COLO829 (cell line): ENCODE measurements at places on chromosomes 4 and X.

GRCh38 chr4:5118994-5119835 lies 67.9 kb downstream of the STK32B start:
- DNase-seq, result no peak

GRCh38 chrX:38500866-38501265 lies 60.5 kb upstream of the TSPAN7 start:
- no peak for DNase-seq

DNA sequence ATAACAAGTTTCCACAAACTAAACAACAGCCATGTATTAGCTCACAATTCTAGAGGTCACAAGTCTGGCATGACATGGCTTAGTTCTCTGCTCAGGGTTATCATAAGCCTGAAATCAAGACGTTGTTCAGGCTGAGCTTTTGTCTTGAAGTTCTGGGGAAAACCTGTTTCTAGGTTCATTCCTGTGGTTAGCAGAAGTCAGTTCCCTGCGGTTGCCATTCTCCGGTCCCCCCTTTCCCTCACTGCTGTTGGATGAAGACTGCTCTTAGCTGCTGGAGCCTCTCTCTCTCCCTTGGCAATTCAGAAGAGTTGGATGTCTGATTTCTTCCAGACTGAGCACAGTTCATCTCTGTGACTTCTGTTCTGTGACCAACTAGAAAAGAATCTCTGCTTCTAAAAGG lies 962.6 kb downstream of the PCDH7 start:
- DNase-seq, result no peak

DNA sequence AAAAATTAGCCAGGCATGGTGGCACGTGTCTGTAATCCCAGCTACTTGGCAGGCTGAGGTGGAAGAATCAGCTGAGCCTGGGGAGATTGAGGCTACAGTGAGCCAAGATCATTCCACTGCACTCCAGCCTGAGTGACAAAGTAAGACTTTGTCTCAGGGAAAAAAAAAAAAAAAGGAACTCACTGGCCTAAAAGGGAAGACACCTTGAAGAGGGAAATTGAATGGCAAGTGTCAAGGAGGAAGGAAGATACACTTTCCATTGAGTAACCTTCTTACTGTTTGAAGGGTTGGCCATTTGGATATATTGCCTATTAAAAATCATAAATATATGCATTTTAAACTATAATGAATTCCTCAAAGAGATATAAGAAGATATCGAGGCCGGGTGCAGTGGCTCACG lies 147.5 kb upstream of the FAM241A start:
- no peak for DNase-seq

DNA sequence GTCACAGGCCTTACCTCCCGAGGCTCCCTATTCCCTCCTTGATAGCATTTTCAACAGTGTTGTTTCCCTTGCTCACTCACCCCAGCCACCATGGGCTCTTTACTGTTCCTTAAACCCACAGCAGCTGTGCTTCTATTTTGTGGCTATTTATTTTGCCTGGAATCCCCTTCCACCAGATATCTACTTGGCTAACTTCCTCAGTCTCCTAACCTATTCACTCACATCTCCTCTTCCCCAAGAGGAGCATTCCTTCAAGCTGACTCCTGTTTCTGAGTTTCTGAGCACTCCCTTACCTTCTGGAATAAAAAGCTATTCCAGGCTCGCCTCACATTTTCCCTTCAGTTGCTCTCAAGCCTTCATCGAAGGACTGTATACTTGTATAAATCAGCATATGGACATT lies 50.5 kb downstream of the CXCL1 start:
- no peak for DNase-seq

DNA sequence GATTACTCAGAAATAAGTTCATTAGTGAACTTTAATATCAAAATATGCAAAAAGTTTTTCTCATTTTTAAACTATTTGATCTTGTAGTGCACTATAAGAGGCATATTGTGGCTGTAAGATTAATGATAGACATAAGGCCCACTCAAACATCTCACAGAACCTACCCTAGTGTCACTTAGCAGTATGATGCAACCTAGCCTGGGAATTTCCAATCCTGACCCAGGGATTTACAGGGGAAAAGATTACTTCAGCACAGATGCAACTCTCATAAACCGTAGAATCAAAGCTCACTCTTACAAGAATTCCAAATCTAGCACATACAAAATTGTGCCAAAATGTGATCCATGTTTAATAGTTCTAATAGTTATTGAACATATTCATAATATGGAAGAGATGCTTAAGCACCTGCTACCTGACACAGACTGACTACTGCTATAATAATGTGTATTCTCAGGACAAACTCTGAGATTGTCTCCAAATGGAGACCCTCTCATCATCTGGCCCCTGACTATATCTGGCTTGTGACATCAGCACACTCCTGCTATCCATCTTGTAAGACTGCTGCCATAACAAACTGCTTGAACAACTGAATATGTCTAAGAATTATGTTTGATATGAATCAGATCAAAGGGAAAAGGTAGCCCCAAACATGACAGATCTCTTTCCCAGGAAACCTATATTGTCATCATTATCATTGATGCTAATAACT lies 271.9 kb downstream of the PABPC4L start:
- no peak for DNase-seq

DNA sequence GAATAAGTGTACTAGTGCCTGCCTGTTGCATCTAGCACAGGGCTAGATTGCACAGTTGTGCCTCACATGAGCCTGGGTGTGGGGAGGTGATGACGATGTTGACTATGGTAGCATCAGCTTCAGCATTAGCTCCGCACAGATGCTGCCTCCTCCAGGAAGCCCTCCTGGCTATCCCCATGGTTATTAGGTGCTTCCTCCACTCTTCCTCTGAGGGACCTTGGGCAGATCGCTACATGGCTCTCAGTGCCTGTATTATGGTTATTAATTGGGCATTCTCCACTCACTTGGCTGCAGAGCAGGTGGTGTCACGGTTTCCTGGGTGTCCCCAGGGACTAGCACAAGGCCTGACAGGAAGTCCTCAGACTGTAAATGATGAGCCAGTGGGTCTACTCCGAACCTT lies 325.6 kb downstream of the ARHGAP10 start:
- no peak for DNase-seq

GRCh38 chr4:25818371-25818871 lies 44.4 kb downstream of the SEL1L3 start:
- no peak for DNase-seq

DNA sequence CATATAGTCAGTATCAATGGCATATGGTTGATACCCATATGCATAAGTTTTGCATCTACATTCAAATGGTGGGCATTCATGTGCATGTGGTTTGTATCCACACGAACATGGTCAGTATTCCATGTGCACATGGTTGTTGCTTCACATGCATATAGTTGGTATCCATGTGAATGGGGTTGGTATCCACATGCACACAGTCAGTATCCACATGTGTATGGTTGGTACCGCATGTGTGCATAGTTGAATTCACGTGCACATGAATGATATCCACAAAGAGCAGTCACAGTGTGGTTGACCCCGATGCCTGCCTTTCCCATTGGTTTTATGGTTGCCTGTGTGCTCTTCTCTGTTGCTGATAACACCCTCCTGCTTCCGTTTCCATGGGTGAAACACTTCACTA lies 427.9 kb downstream of the STIM2 start:
- no peak for DNase-seq

GRCh38 chr4:6308899-6309643 lies 39.4 kb downstream of the WFS1 start:
- no peak for DNase-seq

- DNase-seq, result no peak
Measured at GRCh38 chrX:107704181-107704580, 71.4 kb downstream of the TSC22D3 start.

DNA sequence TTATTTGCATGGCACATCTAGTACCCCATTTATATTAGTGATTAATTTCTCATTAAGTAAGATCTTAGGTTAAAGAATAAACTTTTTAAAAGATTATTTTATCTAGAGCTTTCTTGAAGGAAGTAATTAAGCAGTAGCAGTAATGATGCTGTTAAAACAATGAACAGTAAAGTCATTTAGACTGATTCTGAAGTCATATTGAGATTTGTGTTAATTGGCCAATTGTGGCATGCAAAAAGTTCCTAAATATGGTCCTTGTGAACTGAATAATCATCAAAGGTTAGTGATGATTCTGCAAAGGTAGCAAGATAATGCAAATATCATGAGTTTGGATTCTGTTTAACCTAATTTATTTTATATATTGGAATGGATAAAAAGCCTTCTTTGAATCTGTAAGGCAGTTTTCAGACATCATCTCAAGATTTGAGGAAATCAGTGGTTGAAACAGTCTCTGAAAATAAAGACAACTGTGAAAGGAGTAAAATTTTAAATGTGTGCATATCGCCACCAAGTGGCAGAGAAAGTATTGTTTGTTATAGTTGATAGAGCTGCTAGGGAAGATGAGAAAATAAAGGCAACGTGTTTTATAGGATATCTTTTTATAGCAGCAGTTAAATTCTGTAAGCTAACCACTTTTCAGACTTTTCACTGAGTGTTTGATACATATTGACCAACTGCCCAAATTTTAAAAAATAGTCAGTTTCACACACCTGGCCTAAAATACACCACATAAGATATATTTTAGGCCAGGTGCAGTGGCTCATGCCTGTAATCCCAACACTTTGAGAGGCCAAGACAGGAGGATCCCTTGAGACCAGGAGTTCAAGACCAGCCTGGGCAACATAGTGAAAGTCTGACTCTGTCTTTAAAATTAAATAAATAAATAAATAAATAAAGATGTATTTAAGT lies 79.6 kb downstream of the CCKAR start:
- peak; percentile 35 for DNase-seq

DNA sequence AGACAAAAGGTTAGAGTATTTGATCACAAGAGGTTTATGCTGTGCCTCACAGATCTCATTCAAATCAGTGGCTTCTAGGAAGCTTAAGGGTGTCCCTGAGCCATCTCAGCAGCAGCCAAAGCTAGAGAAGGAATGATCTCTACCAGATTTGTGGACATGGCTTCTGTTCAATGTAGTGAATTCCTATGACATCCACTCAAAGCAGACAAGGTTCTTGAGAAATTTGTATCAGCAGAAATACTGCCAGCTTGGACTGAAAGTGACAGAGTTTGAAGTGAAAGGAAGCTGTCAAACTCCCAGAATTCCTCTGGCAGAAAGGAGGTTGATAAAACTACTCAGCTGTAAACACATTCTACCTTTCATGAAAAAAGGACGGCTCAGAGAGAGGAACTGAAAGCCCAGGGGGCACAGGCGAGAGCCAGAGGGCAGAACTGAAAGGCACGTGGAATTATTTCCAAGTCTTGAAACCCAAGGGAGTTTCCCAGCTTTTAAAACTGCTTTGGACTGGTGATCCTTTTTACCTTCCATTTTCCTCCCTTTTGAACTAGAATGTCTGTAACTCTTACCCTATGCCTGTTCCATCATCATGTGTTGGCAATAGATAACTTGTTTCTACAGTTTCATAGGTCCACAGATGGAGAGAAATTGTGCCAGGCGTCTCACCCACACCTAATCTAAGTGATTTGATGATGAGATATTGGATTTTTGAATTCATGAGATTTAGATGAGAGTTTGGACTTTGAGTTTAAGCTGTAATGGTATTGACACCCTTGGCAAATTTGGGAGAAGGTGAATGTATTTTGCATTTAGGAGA lies 14.5 kb upstream of the MED14 start:
- DNase-seq, result no peak

DNA sequence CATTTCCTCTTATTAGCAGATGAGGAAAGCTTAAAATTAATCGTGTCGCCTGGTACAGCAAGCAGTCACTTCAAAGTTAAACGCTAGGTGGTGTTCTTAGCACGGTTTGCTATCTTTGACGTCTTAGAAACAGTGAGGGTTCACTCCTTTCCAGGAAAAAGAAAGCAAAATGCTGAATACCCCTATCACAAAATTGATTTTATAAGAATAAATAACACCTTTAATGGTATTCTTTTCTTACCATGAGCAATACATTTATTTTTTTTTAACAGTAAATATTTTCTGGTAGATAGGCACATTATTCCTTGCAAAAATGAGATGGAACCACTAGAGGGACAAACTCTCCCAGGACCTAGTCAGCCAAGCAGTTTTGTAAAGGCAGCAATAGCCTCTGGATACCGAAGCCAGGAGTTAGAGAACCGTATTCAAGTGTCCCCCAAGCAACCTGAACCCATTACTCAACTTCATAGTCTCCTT lies 153.9 kb downstream of the KDR start:
- DNase-seq, result peak; percentile 84

DNA sequence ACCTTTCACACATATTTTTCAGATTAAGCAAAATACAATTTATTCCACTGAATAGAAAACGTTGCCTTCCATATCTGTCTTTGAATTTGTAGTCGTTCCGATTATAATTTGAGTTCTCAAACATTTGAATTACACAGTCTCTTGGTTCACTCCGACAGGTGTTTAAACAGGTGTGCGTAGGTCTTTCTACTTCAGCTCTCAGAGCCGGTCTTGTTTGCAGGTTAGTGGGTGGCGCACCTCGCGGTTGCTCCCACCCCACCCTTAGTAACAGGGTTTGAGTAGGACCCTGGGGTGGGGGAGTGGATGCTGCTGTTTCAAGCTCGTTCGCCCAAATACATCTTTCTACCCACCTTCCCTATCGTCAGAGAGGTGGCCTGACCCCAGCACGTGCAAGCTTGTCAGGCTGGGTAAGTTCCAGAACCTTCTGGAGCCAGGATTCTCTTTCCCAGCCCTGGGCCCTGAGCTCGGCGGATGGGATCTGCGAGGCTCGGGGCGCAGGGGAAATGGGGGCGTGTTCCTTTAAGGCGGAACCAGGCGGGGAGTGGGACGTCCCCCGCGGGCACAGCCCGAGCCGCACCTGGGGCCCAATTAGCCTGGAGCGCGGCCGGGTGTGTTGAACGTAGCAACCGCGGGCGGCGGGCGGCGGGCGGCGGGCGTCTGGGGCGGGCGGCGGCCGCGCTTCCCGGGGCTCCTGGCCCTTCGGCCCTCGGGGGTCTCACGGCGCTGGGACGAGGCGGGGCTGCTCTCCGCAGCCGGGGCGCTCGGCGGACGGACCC lies at the start of gene FAM149A:
Gene FAM149A, plus strand, starts transcription at position 591 of the 776 bp plus-strand sequence.
- DNase-seq, result no peak

- DNase-seq, result peak; percentile 34
Measured at GRCh38 chrX:20362268-20363267, 95.9 kb upstream of the RPS6KA3 start.

DNA sequence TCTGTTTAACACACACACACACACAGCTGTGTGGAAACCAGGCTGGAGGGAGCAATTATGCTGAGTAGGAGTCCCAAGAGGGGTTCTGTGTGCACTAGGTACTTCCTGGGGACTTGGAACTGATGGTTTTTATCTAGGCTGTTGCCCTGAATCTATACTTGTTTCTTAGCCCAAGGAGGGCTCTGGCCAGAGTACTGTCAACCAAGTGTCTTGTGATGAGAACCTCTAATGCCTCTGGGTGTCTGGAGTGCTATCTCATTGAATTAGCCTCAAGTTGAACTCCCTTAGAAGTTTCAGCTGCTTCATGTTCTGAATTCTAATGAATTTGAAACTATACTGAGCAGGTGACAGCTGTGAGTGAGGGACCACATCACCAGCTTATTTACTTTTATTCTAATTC lies 16.6 kb downstream of the ARHGAP24 start:
- no peak for DNase-seq
